ENCODE measurements at places on chromosomes 2 and 18.

DNA sequence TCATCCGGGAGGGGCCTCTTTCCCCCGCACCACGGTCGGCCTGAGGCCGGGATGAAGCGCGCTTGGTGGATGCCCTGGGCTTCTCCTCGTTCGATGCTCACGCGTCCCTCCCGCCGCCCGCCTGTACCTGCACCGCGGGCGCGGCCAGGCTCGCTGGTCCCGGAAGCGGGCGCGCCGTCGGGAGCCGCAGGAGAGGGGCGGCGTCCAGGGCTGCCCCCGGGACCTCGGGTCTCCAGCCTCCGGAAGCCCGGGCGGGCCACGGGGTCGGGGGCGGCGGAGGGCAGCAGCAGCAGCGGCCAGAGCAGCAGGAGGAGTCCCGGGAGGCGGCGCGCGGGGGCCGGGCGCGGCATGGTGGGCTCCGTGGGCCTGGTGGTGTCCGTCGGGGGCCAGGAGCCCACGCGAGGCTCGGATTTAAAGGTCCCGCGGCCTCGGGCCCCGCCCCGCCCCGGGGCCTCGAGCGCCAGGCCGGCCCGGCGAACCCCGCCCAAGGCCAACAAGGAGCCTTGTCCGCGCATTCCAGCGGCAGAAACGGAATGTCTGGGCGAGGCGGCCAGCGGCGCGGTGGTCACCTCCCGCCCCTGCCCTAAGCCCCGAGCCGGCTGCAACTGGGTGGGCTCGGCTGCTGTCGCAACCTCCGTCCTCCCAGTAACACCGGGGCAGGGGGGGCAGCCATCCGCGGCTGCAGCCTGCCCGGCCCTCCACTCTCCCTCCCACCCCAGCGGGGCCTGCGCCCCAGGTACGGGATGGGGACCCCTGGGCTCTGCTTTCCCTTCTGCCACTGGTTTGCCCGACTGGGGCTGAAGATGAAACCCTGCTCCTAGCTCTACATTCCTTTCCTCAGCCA, at the start of gene MATN3:
Gene MATN3 (minus strand): TSS at position 387 of the 844 bp plus-strand sequence. CDS start 37 bp downstream, at position 350.
- no peak for DNase-seq

GRCh38 chr2:72367530-72368225, 220.0 kb upstream of the CYP26B1 start:
- DNase-seq, result no peak

DNA sequence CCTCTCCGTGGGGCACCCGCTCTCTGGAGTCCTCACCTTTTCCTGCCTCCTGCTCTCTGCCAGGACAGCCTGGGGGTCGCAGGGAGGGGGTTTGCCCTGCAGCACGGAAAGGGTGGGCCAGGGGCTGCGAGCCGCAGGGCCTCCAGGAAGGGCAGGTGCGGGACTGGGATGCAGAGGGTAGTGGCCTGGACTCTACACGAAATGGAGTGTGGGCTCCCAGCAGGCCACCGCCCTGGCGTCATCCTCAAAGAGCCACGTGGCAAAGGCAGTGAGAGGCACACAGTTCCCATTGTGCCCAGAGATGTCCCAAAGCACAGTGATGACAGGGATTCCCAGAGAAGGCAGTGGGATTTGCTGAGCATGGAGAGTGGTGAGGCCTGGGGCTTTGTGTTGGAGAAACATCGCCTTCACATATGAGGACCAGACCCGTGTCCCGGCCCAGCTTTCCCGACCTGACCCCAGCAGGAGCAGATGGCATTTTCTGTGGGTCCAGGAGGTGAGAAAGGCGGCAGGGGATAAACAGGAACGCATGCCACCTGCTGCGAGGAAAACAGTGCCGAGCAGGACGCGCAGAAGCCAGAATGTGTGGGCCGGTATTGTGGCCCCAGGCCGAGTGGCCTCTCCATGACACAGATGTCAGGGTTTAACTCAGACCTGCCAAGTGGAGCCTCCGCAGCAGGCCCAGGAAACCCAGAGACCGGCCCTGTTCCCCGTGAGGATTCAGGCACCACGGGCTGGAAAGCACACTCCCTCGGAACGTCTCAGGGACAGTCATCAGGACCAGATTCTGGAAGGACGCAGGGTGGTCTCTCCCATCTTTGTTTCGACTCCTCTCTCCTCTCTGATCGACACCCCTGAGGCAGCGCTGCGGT, 855.5 kb upstream of the SALL3 start:
- no peak for DNase-seq

- no peak for DNase-seq
Measured at GRCh38 chr2:222835143-222835822, 25.6 kb upstream of the ACSL3 start.

DNA sequence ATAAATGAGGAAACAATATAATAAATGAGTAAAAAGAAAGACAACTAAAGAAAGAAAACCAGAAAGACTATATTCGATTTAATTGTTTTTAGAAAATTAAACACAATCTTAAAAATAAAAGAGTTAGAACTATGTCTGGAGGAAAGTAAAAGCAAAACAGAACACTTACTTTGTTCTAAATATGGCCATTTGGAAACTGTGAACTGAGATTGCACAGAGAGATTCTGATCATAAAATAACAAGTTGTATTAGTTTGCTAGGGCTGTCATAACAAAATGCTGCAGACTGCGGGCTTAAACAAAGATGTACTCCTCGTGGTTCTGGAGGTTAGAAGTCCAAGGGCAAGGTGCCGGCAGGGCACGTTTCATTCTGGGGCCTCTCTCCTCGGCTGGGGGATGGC, 128.1 kb upstream of the AQP4 start:
- no peak for DNase-seq

DNA sequence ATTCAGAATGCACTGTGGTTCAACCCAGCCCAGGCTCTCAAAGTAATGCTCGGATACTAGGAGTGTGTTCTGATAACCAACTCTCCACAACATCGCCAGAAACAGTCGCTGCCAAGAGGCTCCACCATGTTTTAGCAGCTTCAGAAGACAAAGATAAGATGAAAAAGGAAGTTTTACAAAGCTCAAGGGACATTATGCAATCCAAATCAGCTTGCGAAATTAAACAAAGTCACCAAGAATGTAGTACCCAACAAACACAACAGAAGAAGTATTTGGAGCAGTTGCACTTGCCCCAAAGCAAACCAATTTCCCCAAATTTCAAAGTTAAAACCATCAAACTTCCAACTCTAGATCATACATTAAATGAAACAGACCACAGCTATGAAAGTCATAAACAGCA, 360.9 kb downstream of the XIRP2 start:
- no peak for DNase-seq

GRCh38 chr18:58851856-58852255, 12.8 kb upstream of the ZNF532 start:
- DNase-seq, result no peak

DNA sequence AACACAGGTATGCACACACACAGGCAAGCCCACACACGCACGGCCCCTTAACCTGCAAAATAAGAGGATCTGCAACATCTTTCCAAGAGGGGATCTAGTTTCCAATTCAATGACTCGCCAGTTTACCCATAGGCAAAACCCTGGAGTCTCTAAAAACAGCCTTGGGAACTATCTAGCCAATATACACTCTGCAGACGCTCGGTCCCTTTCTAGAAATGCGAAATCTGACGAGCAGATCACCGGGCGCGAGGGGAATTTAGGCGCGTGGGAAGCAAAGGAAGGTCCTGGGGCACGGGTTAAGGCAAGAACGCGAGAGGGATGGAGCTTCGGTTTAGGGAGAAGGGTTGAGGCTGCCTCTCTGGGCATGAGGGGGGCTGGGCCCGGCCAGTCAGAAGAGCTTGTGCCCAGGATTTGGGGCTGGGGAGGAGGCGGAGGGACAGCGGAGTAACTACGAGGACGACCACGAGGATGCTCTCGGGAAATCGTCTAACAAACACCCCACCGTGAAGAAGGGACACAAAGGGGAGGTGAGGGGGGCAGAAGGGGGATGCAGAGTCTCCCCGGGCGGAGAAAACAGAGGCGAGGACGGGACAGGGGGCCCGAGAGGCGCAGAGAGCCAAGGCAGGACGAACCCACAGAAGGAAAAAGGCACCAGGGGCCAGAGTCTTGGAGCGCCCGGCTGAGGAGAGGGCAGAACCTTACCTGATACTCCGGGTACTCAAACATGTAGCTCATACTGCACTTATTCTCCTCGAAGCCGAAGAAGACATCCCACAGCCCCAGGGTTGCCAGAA, 542 bp downstream of the PGAP1 start:
- no peak for DNase-seq

DNA sequence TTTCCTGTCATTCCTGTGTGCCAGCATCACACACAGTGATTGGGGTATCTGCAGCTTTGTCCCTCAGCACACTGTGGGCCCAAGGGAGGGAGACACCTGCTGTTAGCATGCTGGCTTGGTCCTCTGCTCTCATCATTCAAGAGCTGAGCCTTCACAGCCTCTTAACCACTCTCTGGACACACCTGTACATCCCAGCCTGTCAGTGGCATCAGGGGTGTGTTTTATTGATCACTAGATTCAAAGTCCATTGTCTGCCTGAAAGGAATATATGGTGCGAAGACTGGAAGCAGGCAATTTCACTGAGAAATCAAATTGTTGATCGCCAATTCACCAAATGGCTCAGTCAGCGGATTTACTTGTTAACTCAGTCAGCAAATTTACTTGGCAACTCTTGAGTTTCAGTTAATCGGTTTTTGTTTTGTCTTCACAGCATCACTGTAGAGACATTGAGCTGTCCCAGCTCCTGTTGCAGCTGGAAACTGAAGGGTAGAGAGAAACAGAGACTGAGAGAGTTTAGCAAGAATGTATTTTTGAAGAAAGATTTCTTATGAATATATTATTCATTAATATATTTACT, 56.3 kb upstream of the TMEM200C start:
- no peak for DNase-seq

GRCh38 chr2:54638774-54639187, 84.7 kb upstream of the EML6 start:
- no peak for DNase-seq

DNA sequence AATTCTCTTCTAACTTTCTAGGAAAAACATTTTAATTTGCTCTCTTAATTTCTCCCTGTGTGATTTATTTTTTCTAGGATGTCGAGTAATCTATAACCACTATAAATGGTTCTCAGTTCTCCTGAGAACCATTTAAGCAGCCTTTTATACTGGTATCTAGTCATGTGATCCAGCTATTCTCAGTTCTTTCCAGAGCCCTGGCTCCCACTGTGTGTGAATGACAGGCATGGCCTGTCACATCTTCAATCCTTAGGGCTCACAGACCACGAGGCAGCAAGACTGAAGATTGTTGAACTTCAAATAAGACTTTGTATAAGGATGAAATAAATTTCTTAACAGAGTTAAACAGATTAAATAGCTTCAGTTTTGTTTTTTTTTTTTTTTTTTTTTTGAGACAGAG, 219.4 kb downstream of the HNMT start:
- DNase-seq, result no peak

DNA sequence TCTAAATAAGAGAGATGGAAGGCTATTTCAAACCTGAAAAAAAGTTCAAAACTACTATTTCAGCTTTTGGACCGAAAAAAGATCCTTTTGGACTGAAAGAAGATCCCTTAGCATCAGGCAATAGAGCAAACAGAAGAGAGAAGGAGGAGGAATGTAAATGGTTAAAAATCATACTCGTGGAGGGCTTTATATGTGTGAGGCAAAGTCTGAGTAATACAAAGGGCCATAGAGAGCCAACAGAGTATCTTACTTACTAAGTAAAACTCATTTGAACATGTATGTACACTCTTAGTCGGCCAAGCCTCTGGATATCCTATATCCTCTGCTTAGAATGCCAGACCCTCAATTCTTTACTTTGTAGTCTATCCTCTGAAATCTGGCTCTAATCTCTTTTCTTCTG, 55.7 kb downstream of the ITSN2 start:
- no peak for DNase-seq

GRCh38 chr2:187710791-187711521, 156.7 kb upstream of the TFPI start:
- DNase-seq, result no peak

DNA sequence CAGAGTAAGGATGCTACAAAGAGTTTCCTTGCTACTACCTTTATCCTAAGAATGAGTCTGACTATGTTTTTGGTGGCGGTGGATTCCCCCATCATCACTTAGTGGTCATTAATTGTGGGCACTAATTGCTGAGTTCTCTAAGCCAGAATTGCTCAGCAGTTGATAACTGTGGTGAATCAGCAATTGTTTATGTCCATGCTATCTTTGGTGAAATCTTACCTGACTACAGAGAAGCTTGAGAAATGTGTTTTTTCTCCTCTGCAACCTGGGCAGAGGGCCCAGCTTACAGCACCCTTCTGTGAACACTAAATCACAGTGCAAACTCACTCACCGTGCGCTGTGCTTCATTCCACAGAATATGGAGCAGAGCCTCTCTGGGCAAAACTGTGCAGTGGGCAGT, 683.6 kb downstream of the CNTNAP5 start:
- no peak for DNase-seq

GRCh38 chr2:140604096-140604495, 1526.7 kb downstream of the LRP1B start:
- no peak for DNase-seq

- no peak for DNase-seq
Measured at GRCh38 chr2:107809835-107810234, 16.9 kb upstream of the RGPD4 start.

DNA sequence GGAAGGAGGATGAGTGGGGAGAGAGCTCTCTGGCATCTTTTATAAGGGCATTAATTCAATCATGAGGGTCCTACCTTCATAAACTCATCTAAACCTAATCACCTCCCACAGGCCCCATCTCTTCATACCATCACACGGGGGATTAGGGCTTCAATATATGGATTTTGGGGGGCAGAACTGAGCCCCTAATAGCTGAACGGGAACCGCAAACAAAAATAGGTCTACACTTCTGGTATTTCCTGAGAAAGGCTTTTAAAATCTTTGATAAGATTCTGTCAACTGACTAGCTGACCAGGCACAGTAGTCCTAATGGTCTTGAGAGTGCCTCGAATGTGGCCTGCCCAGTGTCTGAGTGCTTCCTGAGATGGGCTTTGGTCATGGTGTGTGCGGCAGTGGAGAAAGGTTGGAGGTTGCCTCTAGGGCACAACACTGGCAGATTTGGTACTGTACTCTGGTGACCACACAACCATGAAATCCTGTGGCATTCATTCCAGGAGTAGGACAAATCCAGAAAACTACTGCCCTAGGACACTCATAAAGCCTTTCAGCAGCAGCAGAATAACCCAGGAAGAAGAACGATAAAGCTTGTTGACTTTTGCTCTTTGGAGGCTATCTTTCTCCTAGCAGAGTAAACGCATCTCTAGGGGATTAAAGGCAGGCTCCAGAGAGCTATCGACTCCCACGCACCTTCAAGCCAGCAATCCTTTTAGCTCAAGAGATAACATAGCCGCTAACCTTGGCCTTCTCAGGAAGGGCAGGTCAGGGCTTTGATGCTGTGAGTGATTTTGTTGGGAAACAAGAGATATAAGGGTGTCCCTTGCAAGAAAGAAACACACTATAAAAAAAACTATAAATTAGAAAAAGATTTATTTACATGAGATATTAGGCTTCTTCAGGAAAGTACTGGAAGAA, 12.3 kb upstream of the APOB start:
- no peak for DNase-seq

- no peak for DNase-seq
Measured at GRCh38 chr18:65214456-65214855, 536.4 kb upstream of the CDH7 start.

DNA sequence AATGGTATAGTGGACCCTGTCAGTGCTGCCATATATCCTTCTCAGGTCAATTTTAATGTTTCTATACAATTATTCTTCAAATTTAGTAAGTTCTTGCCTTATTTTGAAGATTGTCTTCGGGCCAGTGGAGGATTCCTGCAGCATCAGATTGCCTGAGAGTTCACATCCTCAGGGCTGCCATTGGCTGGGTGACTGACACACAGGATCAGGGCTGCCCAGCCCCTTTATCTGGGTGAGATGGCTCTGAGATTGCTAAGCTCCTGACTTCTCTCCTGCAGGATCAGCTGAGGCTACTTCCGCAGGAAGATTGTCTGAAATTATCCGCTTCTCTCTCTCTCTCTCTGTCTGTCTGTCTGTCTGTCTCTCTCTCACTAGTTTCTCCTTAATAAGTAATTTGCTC, 567.4 kb downstream of the TSN start:
- no peak for DNase-seq
